Airway epithelial cell (primary cell): ENCODE measurements at places on chromosomes 4 and X. TPM values are rescaled to one million over a fixed set of nuclear protein-coding genes. Genes with fewer than 3 reads are reported as not detected.

Gene RTL9
- total RNA-seq, result 0.09 and 0.42 TPM in 2 replicates

Gene MOSPD2
- 6.1 and 7.5 TPM in 2 replicates for total RNA-seq

Gene GPR143
- 0.42 TPM in 1 of 2 replicates, not detected in the other for total RNA-seq

Gene INTS6L
- 3.9 and 5.4 TPM in 2 replicates for total RNA-seq

Gene MAGEA9B
- total RNA-seq, result not detected in 2 replicates

Gene TEX13C
- not detected in 2 replicates for total RNA-seq

Gene CD38
- total RNA-seq, result 0.07 TPM in 1 of 2 replicates, not detected in the other

Gene FMR1NB
- total RNA-seq, result not detected in 2 replicates

Gene DDX53
- total RNA-seq, result not detected in 2 replicates

Gene CENPVL2
- total RNA-seq, result not detected in 2 replicates

Gene PPBP
- 1.8 and 3.9 TPM in 2 replicates for total RNA-seq

Gene NEUROG2
- not detected in 2 replicates for total RNA-seq

Gene DDX3X
- total RNA-seq, result 107 and 173 TPM in 2 replicates

Gene ATP2B3
- total RNA-seq, result not detected in 2 replicates

Gene CT45A2
- not detected in 2 replicates for total RNA-seq

Gene EXOC1L
- not detected in 2 replicates for total RNA-seq
